ENCODE measurements at places on chromosomes 6 and 20.

- DNase-seq, result no peak
Observed at GRCh38 chr6:93341900-93342613, 77.3 kb downstream of the EPHA7 start.

- no peak for DNase-seq
Observed at GRCh38 chr6:140051521-140052512, 677.4 kb upstream of the CITED2 start.

DNA sequence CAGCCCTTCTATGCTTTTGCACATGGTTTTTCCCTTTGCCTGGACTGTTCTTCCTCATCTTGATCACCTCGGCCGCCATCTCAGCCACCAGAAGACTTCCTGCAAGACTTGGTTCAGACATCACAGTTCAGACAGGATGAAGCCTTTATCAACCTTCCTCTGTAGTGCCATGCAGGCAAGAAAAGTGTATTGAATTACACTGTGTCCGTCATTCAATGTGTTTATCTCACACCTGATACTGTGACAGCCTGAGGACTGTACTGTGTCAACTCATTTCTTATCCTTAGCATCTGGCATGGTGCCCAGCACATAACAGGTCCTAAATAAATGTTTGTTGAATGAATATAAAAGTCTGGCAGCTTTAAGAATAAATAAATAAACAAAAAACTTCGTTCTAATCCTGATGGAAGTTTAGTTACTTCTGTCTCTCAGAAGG lies 133.3 kb upstream of the MAN1A1 start:
- no peak for DNase-seq

DNA sequence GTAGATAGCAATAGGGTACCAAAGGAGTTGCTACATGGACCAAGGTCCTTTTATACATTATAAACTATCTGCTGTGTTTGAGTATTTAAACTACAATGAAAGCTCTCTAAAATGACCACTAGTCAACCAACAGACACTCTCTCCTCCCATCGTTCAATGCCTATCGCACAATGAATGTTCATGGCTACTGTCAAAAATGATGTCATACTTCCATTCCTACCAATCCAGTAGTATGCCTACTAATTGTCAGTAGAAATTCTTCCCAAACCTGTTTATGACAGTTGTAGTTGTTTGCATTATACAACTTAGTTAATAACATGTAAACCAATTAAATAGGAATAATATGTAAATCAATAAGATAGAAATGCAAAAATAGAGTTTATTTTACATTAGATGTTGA lies 39.0 kb upstream of the VSX1 start:
- no peak for DNase-seq

DNA sequence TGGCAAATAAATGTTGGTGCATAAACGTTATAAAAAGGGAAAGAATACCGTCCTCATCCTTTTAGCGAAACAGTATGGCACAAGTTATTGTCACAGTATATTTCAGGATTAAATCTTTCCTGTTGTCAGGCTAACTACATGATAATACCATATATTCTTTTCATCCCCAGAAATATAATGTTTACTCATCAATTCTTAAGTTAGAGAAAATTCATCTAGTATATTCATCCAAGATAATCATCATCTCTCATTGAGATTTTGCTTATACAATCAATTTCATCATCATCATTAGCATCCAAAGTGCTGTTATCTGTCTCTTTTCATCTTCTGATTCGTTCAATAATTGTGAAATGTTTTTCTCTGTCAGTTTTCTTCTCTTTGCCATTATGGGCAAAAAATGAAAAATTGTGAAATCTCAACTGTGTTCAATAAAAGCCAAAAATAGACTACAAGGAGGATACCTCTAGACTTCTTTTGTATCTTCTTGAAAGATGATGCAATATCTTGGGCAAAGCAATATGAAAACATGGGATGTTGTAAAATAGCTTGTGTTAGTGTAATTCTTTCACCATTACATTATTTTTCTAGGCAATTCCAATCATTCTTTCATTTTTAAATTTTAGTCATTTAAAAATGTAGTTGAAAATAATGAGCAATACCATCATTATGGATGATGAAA lies 2.6 kb downstream of the SPACA1 start:
- DNase-seq, result no peak

- no peak for DNase-seq
Observed at GRCh38 chr6:111456208-111456607, 26.8 kb downstream of the REV3L start.

- DNase-seq, result no peak
Observed at GRCh38 chr6:154500769-154501577, 9.5 kb downstream of the CNKSR3 start.

Measured in NCI-H2107 (cell line).